8988T (cell line): ENCODE measurements at places on chromosomes 4 and X.

GRCh38 chrX:40449956-40450706, 130.6 kb upstream of the ATP6AP2 start:
- no peak for DNase-seq

- DNase-seq, result no peak
These were observed 207.4 kb downstream of the MAPK10 start for GRCh38 chr4:86152454-86152853.

DNA sequence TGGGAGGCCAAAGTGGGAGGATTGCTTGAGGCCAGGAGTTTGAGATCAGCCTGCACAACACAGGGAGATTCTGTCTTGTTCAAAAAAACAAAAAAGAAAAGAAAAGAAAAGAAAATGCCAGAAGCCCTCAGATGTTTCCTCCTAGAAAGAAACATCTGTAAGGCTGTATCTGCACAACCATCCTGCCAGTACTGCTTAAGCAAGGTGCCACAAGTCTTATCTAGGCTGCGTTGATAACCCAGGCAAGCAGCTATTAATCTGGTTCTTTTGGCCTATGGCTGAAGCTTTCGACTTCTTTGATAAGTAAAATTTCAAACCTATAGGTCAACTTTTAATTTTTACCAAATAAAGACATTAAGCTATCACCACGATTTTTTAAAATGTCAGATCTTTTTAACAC, 3.1 kb downstream of the COX18 start:
- no peak for DNase-seq

- no peak for DNase-seq
These were observed 14.1 kb upstream of the SYTL4 start for GRCh38 chrX:100745806-100746537.

DNA sequence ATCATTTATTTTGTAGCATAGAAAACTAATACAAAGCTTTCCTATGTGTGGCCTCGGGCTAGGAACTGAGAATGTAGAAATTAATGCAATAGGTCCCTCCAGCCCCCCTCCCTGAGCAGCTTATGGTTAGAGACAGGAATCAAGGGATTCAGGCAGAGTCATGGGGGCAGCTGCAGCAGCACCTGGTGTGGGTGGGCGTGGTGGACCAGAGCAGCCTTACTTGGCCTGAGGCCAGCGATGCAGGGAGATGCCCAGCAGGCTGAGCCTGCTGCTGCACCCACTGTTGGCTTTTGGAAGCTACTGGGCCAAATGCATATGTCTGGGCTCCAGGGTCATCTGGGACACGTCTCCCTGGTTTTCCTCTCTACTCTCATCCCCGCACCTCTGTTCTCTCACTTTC, 74.0 kb downstream of the STK32B start:
- DNase-seq, result no peak

DNA sequence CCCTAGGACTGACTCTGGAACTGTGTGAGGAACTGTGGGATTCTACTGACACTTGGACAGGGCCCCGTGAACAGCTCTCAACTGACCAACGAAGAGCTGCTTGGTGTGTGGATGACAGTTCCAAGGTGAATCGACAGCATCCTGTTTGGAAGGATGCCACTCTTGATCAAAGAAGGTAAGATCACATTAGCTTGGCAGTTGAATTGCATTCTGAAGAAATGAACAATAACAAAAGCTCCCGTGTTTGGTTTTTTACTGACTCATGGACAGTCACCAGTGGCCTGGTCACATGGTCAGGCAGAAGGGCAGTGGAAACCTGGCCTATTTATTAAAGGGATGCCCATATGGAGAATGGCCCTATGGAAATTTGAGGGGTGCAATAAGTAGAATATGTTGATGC, 33.1 kb upstream of the GPR34 start:
- DNase-seq, result no peak
